NCI-H774 (cell line): ENCODE measurements at places on chromosomes 16 and 17.

DNA sequence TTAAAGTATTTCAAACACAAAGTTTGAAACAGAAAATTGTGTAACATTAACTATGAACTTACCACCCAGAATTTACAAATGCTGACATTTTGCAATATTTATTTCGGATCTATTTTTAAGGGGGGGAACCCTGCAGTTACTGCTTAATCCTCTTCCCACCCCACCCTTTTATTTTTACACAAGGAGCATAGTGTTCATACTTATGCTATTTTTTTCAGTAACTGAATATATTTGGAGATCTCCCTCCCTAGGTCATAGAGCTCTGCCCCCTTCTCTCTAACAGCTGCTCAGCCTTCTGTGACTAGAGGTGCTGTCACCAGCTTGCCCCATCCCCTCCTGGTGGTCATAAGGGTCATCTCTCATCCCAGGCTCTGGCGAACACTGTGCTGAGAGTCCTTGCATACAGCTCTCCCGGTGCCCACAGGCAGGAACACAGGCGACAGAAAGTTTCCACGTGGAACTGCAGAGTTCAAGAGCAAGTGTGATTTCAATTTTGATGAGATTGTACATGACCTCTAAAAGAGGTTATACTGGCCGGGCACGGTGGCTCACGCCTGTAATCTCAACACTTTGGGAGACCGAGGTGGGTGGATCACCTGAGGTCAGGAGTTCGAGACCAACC is 44.2 kb downstream of the SNX20 start:
- DNase-seq = no peak

GRCh38 chr16:72845322-72846020 is 202.5 kb downstream of the ZFHX3 start:
- peak; percentile 5 for DNase-seq

DNA sequence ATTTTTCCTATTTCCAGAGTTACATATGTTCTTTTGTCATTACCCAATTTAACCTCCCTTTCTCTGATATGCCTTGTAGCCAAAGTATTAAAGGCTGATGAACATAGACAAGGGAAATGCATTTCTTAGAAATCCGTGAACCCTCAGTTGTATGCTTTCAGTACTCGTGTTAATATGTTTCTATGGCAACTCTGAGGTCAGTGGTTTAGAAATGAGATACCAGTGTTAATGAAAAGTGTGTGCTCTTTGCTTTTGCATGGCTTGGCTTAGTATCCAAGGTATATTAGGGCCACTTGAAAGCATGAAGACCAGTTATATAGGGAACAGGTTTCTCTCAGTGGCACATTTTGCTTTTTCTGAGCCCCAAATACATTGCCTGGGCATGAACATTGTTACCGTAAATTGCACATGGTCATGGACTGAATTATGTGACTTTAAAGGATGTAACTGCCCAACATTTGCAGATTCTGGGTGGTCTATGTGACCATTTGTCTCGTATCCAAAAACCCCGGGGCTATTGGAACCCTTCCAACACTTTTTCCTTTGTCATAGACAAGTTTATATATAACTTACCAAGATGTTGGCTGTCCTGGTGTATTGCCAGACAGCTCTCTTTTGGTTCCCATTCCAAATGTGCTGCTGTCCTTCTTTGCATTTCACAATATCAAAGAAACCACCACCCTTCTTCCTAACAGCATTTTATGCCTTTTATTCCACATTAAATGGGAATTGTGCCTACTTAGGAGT is 17.5 kb downstream of the ABHD15 start:
- DNase-seq = no peak

GRCh38 chr16:81388357-81388756 is 56.3 kb upstream of the CMIP start:
- no peak for DNase-seq

- no peak for DNase-seq
Observed at GRCh38 chr16:51960931-51961330, 586.0 kb downstream of the TOX3 start.

DNA sequence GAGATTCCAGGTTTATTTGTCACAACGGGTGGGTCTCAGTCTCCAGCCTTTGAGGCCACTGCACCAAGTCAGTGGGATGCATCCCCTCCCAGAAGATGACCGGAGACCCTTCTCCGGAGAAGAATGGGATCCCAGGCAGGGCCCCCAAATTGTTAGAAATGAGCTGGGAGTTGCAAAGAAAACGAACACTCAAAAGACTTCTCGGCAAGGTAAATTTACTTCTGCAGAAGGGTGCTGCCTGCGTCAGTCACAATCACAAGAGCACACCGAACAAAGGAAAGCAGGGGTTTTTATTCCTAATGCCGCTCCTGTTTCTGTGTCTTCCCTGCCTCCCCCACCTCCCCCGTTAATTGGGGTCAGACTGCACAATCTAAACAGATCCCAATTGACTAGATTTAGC is 61.4 kb downstream of the ATF7IP2 start:
- DNase-seq = no peak

DNA sequence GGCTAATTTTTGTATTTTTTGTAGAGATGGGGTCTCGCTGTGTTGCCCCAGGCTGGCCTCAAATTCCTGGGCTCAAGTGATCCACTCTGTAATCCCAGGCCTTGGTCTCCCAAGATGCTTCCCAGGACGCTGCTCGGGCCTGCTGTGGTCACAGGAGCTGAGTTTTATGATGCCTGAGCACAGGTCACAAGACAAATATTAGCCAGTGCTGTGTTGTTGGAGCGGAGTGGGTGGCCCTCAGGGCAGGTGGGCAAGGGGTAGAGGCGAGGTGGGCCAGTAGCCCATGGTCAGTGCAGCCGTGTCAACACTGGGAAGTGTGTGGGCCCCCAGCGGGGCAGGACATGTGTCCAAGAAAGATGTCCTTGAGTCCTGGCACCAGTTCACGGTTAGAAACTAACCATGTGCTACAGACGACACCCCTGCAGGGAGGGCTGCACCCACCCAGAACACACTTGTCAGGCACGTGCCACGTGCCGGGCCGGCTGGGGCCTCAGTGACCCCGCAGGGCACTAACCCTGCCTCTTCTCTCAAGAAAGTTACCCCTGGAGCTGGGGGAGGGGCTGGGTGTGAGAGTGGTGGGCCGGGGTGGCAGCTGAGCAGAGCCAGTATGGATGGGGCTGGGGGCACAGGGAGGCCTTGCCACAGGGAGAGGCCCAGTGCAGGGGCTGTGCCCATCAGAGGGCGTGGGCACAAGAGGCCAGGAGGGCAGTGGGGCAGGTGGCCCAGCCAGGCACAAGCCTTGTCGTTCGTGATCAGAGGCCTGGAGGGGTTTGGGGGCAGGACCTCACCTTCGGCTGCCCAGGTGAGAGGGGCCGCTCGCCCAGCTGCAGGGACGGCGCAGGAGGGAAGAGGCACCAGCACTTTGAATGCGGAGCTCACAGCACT is 103.1 kb upstream of the CHMP6 start:
- no peak for DNase-seq

- DNase-seq = no peak
Observed at GRCh38 chr17:7929158-7930023, at the start of gene KCNAB3. KCNAB3 (minus strand) TSS chr17:7929856; CDS start chr17:7929435, 421 bp downstream.

DNA sequence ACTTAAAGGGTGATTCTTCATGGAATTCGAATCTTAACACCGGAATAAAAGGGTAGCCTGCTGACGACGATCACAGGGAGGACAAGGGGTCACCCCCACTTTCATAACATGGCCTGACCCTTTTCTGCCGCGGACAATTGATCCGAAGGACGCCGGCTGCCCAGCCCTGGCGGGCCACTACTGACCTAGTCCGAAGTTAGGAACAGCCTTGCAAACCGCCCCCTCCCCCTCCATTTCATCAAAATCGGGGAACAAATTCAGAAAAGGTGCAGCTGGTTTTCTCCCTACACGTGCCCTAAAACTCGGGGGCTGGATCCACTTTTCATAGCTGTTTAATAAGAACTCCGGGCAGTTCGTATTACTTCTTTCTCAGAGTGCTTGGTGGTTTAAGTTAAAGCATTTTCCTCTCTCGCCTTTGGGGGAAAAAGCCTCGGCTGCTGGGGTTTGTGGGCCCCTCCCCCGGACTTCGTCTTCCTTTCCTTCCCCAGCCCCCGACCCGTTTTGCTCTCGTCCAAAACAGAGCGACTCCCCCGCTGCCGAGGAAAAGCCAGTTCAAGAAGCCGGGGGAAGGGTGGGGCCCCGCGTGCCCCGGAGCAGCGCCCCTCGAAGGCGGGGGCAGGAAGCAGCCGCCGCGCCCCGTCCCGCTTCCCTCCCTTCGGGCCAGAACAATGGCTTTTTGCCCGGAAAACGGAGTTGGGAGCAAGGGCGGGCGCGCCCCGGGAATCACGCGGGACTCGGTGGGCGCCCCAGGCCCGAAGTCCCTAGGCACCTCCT is 641 bp upstream of the CBX2 start:
- DNase-seq = peak; percentile 75
